ENCODE measurements at places on chromosomes 1 and 21.

- DNase-seq: no peak
Observed at GRCh38 chr1:94790670-94791069, 29.5 kb upstream of the SLC44A3 start.

GRCh38 chr21:17796503-17796902 lies 22.7 kb downstream of the C21orf91 start:
- DNase-seq: no peak

DNA sequence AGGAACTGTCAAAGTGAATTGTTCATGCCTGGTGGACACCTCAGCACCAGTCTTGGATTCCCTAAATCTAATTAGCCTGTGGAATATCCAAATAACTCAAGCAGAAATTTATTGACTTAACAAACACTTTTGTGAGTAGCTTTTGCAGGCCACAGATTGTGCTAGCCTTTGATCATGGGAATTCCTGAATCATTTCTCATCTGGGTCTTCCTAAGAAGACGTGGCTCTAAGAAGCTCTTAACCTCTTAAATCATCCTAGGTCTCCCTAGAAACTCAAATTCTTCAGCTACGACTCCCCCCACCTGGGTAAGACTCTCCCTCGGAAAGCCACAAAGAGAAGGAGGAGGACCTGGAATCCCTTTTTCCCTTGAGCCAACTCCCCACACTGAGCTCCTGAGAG lies 53.8 kb upstream of the PSEN2 start:
- no peak for DNase-seq

GRCh38 chr1:239268941-239269340 lies 117.4 kb upstream of the CHRM3 start:
- no peak for DNase-seq

DNA sequence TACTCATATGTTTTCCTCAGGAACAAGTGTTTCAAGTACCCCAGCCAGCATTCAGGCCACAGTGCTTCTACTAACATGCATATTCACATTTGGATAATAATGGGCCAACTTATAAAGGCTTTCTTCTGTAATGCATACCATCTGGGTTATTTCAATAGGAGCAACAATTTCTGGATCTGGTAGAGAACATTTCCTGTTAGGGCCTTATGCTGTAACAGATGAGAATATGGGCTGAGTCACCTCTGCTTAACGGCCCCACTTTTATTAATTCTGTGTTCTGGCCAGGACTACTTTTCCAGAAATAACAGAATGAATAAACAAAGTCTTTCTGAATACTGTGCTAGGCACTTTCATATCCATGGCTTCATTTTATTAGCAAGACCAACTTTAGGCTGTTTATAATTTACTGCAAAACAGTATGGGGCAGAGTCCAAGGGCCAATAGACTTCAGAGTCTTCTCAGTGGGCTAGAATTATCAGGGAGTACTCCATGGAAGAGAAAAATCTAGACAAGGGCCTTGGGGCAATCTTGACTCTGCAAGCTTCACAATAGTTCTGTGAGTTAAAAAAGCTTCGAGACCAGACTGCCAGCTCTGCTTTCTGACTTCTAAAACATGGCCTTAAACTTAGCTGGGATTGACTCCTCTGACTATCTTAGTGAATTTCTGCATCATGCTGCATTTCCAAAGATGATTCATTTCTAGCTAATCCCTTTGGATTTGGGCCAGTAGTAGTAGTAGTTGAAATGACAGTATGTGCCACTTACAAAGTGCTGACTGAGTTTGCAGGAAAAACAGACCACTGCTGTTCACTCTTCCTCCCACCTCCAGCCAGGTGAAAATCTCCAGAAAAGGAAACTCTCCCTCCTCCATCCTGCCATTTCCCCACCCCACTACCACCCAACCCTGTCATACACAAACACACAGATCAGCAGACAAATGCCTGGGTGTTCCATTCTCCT lies 8.2 kb upstream of the SSX2IP start:
- no peak for DNase-seq

GRCh38 chr1:154845879-154846278 lies 24.2 kb downstream of the KCNN3 start:
- DNase-seq: no peak

- no peak for DNase-seq
Observed at GRCh38 chr1:27668121-27668807, 3.7 kb downstream of the IFI6 start.

GRCh38 chr1:109628540-109629321 lies 9.1 kb downstream of the AMPD2 start:
- no peak for DNase-seq

DNA sequence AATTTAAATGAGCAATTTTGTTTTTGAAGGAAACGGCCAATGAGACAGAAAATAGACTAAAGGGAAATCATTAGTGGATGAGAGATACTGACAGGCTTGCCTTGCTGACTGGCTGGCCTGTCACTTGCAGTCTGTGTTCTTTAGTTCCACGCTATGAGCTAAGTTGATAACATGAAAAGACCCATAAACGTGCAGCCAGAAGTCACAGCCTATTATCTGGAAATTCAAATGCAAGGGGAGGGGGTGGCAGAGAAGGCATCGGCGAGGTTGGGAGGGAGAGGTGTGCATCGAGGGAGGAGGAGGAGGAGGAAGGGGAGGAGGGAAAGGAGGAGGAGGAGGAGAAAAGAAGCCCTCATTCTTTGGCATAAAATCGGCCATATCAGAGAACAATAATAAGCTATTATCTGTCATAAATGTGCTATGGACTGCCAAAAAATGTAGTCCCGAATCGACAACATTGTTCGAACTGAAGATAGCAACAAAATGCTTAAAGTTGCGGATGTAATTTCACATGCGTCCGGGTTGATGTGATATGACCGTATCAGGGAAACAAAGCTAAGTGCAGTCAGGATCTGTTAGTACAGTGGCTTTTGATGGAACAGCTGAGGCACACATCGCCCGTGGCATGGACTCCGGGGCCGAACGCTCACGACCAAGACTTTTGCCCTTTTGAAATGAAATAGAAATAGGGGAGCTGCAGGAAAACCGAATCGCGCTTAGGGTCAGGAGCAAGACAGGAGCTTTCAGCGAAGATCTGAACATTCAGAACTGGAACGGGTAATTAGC lies 11.6 kb upstream of the BARHL2 start:
- no peak for DNase-seq

GRCh38 chr1:6150006-6150938 lies 29.8 kb downstream of the CHD5 start:
- no peak for DNase-seq

- DNase-seq: no peak
Observed at GRCh38 chr1:75710832-75711231, 13.7 kb upstream of the ACADM start.

DNA sequence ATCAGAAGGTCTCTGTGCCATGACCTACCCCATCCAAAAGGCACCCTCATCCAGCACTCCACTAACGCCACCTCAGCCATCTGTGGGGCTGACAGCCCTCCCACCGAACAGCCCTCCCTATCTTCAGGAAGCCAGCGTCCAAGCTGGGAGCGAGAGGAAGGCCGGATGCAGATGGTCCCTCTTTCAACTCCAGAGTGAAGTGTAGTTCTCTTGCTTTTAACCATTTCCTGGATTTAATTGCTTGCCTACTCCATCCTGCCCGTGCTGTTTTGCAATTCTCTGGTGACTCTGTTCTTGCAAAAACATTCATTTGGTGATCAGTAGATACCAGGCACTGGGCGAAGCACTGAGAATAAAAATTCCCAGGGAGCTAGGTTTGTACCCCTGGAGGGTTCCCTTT lies 8.2 kb upstream of the DYRK1A start:
- DNase-seq: no peak

DNA sequence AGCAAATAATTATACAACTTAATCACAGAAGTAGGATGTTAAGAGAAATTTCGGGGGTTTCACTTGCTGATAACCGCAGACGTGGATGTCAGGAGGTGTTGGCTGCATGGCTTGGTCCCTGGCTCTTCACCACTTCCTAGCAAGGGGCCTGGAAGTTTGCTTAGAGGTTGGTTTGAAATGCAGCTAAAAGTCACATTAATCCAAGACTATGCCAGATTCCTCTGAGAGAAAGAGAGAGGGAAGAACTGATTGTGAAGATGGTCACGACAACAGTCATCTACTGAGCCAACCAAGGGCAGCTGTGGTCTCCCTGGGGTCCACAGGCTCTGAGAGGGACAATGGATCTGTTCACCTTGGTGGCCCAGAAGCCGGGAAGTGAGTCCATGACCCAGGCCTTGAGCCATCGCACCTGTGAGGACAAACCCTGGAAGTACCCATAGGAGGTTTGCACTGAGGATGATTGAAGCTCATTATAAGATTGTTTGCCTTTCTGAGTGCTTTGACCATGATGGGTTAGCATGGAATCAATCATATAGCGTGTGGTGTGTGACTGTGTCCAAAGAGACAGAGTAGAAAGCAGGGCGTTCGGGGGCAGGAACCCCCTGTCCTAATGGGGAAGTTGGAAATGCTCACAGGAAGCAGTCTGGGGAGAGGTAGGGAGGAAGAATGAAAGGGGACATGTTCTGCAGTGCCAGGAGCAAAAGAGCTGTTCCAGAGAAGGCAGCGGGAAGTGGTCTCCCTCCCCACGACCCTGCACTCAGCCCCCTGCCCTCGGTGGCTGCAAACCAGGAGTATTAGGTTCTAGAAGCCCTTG lies 47.1 kb downstream of the UMODL1 start:
- DNase-seq: no peak

DNA sequence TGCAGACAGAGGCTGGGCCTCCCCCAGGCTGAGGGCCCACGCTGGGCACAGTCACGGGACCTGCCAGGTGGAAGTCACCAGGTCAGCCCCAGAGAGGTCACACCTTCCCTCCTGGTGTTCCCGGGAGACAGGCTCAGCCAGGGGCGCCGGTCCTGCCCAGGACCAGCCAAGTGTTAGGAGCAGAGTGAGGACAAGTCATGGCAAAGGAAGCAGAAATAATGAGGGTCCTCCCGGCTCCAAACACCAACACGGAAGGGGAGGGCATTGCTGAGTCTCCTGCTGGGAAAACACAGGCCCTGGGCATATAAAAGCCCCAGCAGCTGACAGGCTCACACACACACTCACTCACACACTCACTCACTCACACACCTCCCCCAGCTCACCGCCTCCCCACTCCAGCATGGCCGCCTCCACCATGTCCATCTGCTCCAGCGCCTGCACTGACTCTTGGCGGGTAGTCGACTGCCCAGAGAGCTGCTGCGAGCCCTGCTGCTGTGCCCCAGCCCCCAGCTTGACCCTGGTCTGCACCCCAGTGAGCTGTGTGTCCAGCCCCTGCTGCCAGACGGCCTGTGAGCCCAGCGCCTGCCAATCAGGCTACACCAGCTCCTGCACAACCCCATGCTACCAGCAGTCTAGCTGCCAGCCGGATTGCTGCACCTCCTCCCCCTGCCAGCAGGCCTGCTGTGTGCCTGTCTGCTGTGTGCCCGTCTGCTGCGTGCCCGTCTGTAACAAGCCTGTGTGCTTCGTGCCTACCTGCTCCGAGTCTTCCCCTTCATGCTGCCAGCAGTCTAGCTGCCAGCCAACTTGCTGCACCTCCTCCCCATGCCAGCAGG lies at the start of gene KRTAP10-10:
Gene KRTAP10-10, plus strand, starts transcription at position 339 of the 833 bp plus-strand sequence. Its CDS starts 62 bp downstream, at position 401.
- DNase-seq: no peak

DNA sequence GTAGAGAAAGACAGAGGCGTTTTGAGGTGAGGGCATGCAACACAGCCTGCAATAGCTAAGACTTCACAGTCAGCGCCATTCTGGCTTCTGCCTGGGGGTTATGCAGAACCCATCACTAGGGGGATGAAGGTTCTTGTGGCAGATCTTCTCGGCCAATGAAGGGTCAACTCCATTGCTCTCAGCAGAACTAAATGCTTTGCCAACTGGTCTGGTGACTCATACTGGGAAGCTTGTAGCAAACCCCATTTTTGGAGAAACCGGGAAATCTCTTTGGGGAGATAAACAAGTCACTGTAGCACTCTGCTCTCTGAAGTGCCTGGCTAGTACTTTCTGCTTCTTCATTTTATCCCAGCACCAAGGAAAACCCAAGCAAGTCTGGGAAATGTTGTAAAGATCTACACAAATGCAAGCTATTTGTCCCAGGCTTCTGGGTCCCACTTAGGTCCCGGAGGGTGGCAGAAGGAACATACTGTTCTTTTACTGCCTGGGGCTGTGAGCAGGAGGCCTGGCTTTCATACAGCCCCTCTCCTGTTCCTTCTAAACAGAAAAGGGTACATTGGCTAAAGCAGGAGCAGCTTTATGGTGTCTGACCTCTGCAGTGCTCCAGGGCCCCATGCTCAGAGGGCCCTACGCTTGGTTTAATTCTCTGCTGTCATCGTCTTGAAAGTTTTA lies 28.8 kb downstream of the SHISA4 start:
- no peak for DNase-seq

DNA sequence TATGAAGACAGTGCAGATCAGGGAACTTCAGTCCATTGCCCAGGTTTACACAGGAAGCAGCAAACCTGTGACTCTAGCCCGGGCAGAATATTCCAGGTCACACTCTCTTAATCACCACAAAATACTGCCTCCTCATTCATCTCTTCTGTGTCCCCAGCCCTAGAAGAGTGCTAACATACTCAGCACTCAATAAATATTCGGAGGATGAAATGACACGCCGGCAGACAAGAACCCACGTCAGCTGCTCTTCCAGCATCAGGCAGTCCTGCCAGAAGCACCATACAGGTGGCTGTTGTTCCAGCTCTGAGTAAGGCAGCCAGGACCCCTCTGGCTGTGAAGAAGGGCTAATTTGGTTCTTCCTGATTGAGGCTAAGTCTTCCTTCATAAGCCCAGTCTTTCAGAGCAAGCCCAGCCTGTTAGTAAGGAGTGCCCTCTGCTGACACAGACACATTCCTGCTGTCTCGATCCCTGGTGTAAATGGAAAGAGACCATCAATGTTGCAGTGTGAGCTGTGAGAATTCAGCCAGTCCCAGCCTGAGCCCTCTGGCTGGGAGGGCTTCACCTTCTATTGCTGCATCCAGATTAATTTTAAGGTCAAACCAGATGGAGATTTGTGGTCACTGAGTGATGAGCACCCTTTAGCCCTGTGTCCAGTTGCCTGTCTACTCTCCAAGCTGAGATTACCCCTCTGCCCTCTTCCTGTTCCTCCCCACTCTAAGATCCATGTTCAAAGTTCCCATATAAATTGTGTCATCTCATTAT lies 45.0 kb upstream of the KIRREL1 start:
- DNase-seq: no peak

DNA sequence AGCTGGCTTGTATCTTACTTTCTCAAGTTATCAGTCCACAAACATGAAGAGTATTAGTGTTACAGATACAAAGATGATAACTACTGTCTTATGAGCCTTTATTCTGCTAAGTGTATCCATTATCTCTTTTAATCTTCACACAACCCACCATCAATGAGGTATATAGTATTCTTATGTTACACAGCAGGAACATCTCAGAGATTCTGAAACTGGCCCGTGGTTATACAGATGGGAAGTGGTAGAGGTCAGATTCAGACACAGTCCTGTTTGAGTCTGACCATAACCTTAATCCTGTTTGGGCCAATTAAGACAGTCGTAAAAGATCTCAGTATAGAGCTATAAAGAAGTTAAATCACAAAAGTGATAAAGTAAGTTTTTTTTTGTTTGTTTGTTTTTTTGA lies 5.1 kb upstream of the TMEM269 start:
- DNase-seq: no peak

Data from CD4-positive, alpha-beta T cell (primary cell).